ENCODE measurements at places on chromosomes 3 and 15.

GRCh38 chr15:89316504-89316903 lies 18.1 kb downstream of the POLG start:
- DNase-seq, result no peak

DNA sequence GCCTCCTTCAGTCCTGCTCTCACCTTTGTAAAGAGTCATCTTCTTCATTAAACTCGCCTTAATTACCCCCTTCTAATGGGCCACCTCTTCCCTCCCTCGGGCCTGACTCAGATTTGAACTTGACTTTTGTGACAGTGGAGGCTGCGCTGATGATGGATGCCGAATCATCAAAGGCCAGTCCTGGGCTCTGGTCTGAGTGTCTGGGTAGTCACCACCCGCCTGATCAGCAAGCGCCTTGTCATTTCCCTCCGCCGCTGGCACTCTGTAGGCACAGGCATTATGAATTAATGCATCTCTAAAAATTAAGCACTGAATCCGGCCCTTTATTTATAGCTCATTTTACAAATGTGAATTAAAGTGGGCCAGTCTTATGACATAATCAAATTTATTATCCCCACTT lies 116.7 kb upstream of the PROK2 start:
- no peak for DNase-seq

- no peak for DNase-seq
Observed at GRCh38 chr3:43676441-43676840, 14.3 kb upstream of the ABHD5 start.

GRCh38 chr3:21747966-21748555 lies 2.9 kb downstream of the ZNF385D start:
- DNase-seq, result no peak

DNA sequence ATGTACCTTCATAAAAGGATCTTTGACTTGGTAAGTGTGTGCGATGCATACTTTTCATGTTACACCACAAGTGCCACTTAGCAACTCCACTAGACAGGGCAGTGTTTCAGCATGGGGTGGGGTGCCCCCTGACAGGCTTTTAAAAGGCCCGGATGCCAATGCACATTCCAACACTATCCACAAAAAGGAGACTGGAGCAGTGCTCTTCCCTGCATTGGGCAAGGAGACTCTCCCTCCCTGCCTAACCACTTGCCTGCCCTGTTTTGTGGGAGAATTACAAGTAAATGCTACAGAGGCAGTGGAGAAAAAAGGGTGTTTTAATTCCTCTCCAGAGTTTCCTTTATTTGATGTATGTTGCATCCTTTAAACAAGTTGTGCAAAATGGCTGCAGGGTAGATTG lies 1.7 kb upstream of the RARB start:
- peak; percentile 62 for DNase-seq

- DNase-seq, result no peak
Observed at GRCh38 chr15:65875458-65875857, 6.2 kb downstream of the RAB11A start.

DNA sequence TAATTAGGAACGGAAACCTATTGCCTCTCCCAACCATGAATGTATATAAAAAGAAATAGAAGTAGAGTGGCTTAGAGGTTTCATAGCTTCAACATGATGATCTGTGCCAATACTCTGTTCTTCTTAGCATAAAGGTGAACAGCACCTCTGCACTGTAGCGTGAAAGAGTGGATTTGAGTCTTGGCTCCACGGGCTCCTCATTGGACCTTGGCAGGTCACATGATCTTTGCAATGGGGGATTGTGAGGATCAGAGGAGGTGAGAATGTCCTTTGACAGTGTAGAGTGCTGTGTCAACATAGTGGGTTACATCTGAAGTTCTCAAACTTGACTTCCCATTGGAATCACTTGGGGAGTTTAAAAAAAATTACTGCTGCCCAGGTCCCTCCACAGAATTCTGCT lies 51.4 kb downstream of the FEM1B start:
- DNase-seq, result no peak

DNA sequence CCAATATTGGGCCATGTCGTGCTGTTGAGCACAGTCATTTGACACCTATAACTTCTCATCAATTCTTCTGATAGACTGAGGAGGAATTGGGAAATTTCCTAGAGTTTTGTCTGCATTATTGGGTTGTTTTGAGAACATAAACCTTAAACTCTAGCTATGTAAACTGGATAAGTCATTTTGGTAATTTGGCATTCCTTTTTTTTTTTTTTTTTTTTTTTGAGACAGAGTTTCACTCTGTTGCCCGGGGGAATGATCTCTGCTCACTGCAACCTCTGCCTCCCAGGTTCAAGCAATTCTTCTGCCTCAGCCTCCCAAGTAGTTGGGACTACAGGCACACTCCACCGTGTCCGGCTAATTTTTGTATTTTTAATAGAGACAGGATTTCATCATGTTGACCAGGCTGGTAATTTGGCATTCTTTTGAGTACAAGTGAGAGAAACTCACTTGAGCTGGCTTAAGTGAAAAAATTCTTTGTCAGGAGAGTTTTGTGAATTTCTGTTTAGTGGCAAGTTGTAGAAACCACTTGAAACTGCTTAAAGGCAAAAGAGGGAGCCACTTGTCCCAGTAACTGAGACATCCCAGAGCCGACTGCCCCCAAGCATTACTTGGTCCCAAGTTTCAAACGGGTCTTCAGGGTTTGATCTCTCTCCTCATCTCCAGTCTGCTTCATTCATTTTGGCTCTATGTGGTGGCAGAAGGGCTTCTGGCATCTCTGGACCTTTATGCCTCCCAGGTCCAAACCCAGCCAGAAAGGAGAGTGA lies 34.9 kb downstream of the FLNB start:
- peak; percentile 52 for DNase-seq

DNA sequence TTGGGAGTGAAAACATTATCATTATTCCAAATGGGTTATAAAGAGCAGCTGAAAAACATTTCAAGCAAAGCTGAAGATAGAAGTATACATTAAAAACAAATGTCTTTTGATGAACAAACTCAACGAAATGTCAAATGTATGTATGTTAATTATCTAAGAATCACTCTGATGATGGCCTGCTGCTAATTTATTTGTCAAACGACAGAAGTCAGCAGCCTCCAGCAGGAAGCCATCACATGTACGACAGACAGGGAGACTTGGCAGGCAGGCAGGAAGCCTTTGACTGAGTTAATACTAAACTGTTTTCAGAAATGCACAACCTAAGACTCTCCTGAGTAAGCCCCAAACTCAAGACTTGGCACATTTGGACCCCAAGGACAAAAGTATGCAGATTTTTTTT lies 491.1 kb downstream of the ZNF385D start:
- no peak for DNase-seq

DNA sequence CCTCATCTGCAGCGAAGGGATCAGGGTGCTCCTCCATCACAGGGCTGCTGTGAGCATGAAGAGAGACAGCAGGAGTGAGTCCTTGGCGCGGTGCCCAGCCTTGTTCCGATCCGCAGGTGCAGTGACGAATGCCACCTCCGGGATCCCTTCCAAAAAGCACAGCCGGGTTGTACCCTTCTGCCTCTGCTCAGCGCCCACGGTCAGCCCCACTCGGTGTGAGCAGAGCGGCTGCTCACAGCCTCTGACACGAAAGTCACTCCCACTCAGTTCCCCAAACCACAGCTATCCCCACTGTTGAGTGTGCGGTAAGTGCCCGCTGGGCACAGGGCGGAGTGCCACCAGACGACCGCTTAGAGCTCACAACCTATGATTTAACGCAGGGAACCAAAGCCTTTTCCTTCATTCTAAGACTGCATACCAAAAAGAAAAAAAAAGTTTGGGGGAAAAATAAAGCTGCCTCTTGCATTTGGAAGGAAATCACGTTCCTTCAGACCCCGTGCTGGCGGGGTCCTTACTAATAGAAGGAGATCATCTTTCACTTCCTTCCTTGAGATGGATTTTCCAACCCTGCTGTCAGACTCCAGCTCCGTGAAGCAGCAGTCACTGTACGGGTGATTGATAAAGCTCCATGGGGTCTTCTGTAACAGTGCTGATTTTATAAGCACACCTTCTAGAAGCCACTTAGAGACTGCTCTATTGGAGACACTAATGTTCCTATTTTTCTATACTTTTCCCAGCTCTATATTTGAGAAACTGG lies 34.7 kb upstream of the TUBGCP5 start:
- DNase-seq, result no peak

DNA sequence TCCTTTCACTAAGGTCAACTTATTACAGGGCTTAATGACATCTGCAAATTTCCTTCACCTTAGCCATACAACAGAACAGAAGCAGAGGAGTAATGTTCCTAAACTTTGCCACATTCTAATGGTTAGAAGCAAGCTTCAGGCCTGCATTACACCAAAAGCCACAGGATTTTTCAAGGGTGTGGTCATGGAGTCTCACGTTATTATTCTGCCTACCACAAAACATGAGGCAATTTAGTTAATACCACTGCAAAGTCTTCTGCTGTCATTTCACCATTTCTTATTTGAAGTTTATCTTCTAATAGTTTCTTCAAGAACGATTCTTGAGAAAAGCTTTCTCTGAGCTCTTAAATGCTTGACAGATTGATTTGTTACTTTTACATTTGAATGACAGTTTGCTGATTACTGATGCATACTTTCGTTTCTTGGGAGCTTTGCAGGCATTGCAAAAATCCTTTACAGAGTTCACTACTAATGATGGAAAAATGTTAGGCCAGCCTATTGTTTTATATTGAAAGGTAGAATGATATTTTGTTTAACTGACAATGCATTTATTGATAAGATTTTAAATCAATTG lies 1257.1 kb downstream of the NSUN3 start:
- peak; percentile 47 for DNase-seq

GRCh38 chr3:128194843-128195242 lies 41.6 kb downstream of the EEFSEC start:
- DNase-seq, result no peak

DNA sequence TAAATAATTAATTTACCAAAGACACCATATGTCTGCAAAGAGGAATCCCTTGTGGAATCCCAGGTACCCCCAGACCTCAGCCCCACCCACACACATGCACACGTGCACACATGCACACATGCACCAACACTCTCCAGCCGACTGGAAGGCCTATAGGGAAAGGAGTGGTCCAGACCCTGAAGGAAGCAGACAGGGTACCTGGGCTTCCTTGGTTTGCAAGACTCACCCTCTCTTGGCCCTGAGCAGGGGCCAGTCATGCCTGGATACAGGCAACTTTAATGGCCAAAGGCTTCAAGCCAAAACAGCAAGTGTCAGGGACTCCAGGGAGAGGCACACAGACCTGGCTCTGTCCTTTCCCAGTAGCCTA lies 8.9 kb upstream of the HAPLN3 start:
- no peak for DNase-seq

- no peak for DNase-seq
Observed at GRCh38 chr3:133258358-133258757, 141.5 kb upstream of the BFSP2 start.

DNA sequence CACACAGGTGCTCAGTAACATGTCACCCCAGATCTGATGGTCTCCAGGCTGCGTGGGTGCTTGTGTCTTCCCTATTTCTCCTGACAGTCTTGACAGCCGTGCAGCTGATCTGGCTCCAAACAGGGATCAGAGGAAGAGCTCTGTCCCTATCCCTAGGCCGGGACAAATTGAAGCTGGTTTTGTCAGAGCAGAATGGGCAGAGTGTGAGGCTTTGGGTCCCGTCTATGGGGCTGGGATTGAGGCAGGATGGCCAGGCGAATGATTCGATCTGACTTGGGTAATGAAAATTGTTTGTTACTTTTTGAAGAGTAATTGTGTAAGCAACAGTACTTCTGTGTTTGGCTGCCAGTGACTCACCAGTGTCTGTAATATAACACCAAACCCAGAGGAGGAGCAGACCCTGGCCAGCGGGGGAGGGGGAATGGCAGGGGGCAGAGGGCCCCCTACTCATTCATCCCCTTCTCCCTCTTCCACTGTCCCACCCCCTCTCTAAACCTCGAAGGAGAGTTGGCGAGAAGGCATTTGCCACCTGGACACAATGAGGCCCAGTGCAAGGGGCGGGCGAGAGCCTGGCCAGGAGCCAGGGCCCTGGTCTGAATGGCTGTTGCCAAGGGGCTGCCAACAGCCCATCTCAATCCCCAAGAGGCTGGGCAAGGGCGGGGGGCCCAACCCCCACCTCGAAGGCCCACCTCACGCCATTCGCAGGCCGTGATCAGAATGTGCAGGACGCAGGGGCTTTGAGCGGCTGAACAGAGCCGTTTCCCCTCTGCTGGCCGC lies 4.9 kb upstream of the MAGEF1 start:
- peak; percentile 79 for DNase-seq

DNA sequence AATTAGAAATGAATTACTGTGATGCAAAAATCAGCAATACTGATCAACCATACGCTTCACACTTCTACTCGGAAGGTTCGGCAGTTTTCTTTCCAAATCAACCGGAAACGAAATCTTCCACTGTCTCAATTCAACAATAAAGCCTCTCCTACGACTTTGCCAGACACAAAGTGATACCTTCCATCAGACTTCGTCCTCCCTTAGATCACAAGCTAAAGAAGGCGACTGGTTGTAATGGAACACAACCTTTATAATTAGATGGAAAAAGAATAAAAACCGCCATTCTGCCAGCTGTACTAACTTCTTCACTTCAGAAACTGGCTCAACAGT lies 618 bp downstream of the PARL start:
- no peak for DNase-seq

DNA sequence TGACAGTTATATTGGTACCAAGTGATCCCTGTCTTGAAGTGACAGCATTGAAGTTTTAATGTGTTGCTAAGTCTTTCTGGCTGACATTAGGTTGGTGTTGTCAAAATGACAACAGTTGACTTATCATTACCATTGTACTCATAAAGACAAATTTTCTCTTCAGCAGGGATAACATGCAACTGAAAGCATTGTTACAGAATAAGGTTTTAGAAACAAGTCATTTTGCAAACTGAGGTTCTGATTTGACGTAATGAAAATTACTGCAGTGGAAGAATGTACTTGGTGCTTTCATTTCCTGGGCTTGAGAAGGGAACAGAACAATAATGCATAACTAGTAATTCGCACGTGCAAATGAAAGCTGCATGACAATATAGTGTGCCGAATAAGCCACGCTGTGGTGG lies 75.1 kb downstream of the MOBP start:
- no peak for DNase-seq

- DNase-seq, result peak; percentile 15
Observed at GRCh38 chr3:31621314-31621713, 88.6 kb downstream of the STT3B start.

GRCh38 chr3:31668242-31668641 lies 135.5 kb downstream of the STT3B start:
- DNase-seq, result no peak

GRCh38 chr3:178907081-178907480 lies 164.5 kb downstream of the ZMAT3 start:
- peak; percentile 6 for DNase-seq

- no peak for DNase-seq
Observed at GRCh38 chr15:90895571-90896117, 7.5 kb upstream of the MAN2A2 start.

DNA sequence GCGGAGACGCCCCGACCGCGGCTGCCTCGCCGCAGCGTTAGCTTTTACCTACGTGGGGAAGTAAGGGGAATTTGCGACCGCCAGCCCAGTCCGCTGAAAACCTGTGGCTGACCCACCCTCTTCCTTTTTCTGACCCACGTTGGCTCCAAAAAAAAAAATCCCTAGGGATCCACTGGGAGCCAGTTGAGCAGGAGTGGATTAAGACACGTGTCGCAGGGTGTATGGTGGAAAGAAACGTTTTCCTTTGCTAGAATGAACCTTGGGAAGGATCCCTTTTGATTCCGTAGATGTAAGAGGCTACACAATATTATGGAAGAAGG lies 575 bp upstream of the PCYT1A start:
- no peak for DNase-seq

Measured in adipocyte (in vitro differentiated cells).